DMS79 (cell line): ENCODE measurements at places on chromosomes 6 and 20.

GRCh38 chr6:151196555-151196954 is 43.2 kb upstream of the AKAP12 start:
- DNase-seq: no peak

DNA sequence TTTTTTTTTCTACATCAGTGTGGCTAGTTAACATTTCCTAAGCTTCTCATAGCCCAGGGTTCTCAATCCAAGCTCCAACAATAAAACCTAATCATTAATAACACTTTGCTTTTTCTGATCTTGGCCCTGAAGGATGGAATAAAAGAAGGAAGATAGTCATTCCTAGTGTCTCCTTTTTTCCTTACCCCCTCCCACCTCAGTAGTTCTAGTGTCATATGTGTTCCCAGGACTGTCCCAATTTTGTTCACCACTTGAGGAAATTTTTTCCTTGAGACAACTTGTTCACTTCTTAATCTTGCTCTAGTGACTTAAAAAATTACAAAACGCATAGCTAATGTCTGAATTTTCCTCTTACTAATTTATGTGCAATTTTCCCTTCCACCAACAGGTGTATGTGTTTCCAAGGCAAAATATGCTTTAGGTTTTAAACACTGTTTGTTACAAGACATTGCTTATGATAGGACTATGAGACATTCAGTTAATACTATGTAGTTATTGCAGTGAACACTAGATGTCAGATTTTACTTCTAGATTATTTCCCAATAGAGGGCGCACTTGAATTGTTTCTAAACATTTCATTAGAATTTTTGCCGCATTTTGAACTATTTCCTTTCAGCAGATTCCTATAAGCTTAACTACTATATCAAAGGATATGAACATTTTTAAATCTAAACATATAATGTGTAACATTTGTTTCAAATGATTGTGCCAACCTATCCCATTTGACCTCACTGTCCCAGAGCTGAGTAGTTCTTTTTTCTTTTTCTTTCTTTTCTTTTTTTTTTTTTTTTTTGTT is 18.5 kb upstream of the C6orf141 start:
- DNase-seq: no peak

GRCh38 chr6:33822575-33823395 is 19.0 kb upstream of the MLN start:
- DNase-seq: peak; percentile 93

DNA sequence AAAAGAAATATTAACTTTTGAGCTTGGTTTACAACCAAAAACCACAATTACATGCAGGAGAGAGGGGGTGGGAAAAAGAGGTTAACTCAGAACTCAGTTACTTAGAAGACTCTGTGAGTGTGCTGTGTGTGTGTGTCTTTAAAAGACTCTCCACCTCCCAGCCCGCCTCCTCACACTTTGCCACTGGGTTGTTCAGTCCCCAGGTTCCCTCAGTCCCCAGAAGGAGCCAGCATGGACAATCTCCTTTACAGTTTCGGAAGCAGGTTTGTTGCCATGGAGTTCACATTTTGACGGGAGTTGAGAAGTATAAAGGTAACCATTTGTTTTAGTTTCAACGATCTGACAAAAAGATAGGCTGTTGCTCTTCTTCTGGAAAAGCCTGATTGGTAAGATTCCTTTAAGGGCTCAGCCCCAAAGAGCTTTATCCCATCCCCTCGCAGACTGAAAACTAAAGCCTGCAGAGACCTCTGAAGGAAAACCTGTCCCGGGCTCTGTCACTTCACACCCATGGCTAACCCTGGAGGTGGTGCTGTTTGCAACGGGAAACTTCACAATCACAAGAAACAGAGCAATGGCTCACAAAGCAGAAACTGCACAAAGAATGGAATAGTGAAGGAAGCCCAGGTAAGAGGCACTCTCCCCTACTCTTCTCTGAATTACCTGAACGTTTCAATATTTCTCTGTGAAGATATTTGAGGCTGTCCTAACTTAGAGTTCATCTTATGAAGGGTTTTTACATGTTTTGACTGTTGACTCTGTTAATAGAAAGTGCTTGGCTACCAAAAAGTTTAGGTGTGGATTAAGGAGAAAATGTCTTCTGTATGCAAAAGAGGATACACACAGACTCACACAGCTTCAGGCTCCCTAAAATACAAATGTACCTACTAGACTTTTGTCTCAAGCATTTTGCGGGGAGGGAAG is at the start of gene SPTLC3:
Gene SPTLC3 (plus strand): TSS at position 212 of the 921 bp plus-strand sequence. CDS start 296 bp downstream, at position 508.
- DNase-seq: no peak

DNA sequence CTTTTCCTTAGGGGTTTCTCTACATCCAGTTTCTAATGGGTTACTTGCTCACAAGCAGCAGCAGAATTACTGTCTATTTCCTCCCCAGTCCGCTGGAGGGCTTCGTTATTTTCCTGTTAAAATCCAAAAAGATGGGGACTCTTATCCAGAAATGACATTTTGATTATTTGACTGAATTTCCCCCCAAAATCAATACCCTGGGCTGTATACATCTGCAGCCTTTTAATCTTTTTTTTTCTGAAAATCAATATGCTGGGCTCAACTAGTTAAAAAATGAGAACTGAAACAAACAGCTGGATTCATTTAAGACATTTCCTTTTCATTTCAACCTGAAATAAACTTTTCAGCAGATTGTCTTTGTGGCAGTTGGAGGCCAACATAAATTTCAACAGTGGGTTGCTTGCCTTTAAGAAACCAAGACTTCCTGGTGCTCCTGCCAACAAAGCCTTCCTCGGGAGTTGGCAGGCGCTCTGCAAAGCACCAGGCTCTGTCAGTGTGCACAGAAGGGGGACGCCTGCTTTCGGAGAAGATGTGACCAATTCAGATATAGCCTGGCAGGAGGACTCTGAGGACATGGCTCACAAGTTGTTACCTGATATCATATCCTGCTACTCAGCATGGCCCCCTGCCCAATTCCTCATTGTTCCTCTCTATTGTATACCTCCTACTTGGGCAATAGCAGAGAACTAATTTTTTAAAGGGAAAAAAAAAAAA is 204.7 kb upstream of the ARG1 start:
- no peak for DNase-seq

- no peak for DNase-seq
These were observed 93.4 kb upstream of the MLIP start for GRCh38 chr6:54017877-54018276.

- no peak for DNase-seq
These were observed 72.3 kb downstream of the LINC00237 start for GRCh38 chr20:21033817-21034216.

GRCh38 chr20:14959506-14960475 is 622.4 kb upstream of the FLRT3 start:
- DNase-seq: no peak

GRCh38 chr6:135289816-135290215 is 108.7 kb downstream of the MYB start:
- no peak for DNase-seq
